ENCODE measurements at places on chromosomes 1 and 21.

- DNase-seq: no peak
Measured at GRCh38 chr1:15206418-15207030, 40.5 kb upstream of the FHAD1 start.

DNA sequence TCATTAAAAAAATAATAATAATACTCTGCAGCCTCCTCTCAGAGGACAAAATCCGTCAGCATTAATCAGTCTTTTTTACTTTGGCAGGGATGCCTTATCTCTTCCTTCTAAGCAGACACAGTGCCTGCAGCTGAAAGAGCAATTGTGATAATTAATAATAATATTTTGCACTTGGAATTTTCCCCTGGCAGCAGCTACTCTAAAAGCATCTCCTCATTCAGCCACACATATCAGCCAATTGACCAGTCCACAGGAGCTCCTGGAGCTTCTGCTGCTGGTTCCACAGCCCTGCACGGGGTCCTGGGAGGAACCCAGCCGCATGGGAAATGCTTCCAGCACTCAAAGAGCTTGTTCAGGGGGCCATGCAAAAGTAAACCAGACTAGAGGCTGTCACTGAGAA lies 31.0 kb upstream of the VWA5B1 start:
- DNase-seq: no peak

DNA sequence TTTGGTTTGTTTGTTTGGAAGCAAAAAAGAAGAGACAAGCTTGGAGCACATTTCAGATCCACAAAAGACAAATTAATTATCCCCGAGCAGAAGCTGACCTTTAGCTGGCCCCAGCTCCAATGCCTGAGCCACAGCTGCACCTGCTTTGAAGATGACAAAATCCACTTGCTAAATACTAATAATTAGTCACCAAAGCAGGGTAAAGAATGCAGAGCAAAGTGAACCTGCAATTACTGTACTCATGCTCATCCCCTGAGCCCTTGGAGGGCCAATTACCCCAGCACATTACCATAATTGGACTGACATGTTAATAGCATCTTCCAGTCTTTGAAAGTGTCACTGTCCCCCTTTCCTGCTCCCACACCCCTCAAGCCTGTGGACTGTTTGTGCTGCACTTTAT lies 38.2 kb upstream of the KCND3 start:
- no peak for DNase-seq

- DNase-seq: no peak
Measured at GRCh38 chr1:48214820-48215219, 7.7 kb upstream of the SLC5A9 start.

- no peak for DNase-seq
Measured at GRCh38 chr1:207097871-207098324, 6.1 kb upstream of the C4BPA start.
